ENCODE measurements at places on chromosomes 12 and 14.

- DNase-seq: peak; percentile 49
Measured at GRCh38 chr12:45214749-45215418, 1.0 kb upstream of the ANO6 start.

DNA sequence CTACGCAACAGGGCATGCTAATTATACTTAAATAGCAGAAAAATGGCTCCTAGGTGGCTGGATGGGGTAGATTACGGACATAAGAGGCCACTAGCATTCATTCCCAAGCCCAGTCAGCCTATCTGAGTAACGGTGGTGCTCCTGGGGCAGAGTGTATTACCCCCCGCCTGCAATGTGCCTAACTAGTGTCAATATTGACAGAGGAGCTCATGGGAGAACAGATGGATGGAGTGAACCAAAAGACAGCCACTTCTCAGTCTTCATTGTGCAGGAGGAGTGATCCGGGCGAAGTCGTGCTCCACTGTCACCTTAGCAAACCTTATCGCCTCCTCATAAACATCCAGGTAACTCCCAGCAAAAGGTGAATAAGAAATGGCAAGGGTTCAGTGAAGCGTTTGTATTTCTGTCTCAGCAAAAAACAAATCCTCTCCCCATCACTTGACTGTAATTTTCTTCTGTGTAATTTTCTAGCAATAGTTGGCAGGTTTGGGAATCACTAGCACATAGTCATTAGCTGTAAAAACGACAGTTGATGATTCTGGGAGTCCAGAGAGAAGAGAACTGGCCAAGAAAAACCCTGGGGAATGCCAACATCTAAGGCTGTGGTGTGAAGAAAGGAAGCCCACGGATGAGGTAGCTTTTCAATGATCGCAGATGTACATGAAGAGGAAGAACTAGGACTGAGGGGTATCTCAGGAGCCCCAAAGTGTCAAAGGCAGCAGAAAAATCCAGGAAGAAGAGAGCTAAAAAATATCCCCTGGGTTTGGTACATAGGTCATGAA, 126.6 kb upstream of the BCL2L14 start:
- no peak for DNase-seq

DNA sequence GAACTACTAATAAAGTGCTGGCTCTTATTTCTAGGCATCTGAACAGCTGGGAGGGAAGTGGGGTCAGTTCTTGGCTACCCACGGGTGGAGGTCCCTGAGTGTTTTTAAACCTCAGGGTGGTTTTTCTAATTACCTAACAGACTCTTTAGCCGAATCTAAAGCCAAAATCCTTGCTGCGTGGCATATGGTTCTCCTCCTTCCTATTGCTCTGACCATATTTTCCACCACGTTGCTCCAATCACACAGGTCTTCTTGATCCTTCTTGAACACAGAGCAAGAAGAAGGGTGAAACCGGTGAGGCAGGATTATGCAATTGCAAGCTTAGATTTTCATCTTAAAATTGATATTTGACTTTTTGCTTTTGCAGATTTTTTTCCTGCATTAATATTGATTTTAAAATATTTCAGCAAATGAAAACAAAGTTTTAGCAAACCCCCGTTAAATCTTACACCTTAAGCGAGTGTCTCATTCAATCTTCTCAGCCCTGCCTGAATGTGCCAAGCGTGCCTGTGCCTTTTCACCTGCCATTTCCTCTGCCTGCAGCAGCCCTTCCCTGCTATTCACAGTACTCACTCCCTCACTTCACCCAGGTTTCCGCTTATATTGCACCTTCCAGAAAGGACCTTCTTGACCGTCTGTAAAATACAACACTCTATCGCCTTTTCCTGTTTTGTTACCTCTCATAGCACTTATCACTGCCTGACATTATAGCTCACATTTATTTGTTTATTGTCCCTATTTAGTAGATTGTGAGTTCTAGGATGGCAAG, 506.0 kb downstream of the DIO2 start:
- no peak for DNase-seq

GRCh38 chr12:119385659-119386058, 51.1 kb downstream of the CCDC60 start:
- no peak for DNase-seq

DNA sequence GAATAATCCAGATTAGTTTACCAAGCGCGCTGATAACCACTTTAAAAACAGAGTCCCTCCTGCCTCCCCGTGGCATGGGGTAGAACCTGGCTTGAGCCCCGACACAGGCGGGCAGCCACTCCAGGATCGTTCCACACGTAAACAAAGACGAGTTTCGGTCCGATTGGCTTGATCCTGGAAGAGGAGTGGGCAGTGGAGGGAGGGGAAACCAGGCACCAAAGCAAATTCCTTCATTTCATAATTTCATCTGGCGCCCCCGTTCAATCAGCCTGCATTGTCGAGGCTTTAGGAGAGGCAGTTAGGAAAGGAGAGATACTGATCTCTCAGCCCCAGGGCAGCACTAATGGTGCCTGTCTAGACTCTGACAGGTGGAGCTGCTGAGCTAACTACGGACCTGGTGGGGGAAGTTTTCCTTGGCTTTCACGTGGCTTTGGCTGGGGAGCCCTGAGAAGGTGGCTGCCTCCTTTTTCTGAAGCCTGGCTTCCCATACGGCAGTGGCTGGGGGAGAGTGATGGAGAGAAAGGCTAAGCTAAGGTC, 751 bp upstream of the GPRC5A start:
- DNase-seq: peak; percentile 75

GRCh38 chr14:103068351-103069073, 11.2 kb upstream of the CDC42BPB start:
- DNase-seq: no peak

Data from amniotic epithelial cell (primary cell).